Activated CD4-positive, alpha-beta T cell treated with anti-CD3 and anti-CD28 coated beads, Interleukin-2, amount 50 U/mL, for 48 hours (primary cell): ENCODE measurements at places on chromosomes 13 and 19.

- no peak for DNase-seq
Observed at GRCh38 chr13:114118511-114119123, 13.8 kb downstream of the RASA3 start.

GRCh38 chr13:36801035-36801434 lies 18.0 kb upstream of the RFXAP start:
- DNase-seq, result no peak

- no peak for DNase-seq
Observed at GRCh38 chr19:31559494-31559893, 210.3 kb upstream of the TSHZ3 start.

DNA sequence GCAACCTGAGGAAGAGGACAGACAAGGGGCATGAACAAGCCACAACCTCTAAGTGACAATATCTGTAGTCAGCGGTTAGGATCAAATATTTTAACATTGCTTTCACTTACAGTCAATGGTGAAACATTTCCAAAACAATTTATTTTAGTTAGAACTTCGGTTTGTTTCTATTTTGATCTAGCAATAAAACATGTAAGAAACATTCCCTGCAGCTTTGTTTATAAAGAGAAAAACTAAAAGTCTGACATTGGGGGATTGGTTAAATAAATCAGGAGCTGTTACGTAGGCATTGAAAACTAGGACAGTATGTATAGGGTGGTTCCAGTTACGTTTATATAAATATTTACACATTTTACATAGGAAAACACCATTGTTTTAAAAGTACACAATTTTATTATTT lies 3.4 kb downstream of the URI1 start:
- DNase-seq, result no peak

GRCh38 chr13:50401721-50402465 lies 386.6 kb downstream of the KCNRG start:
- DNase-seq, result no peak

DNA sequence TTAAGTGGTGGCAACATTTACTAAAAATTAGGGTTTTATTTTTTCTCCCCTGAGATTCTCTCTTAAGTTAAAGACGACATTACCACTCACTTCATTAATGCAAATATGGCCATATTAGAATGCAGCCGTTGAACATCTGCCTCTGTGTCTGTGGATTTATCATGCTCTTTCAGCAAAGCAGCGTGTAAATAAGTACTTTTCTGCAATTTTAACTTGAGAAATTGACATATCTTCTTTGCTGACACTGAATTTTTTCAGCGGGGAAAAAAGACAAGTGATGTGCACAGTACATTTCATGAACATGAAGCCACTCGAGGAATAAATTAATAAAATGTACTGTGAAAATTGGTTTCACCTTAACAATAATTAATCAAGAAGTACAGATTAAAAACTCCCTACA lies 406.4 kb downstream of the ITGBL1 start:
- no peak for DNase-seq

- DNase-seq, result peak; percentile 60
Observed at GRCh38 chr13:40485611-40486517, 180.6 kb downstream of the FOXO1 start.

- DNase-seq, result no peak
Observed at GRCh38 chr19:45528149-45528743, 21.0 kb downstream of the VASP start.
